Esophagus muscularis mucosa (tissue), 4 donors: ENCODE measurements at places on chromosomes 1 and 21. TPM values are rescaled to one million over a fixed set of nuclear protein-coding genes. Genes with fewer than 3 reads are reported as not detected.

DNA sequence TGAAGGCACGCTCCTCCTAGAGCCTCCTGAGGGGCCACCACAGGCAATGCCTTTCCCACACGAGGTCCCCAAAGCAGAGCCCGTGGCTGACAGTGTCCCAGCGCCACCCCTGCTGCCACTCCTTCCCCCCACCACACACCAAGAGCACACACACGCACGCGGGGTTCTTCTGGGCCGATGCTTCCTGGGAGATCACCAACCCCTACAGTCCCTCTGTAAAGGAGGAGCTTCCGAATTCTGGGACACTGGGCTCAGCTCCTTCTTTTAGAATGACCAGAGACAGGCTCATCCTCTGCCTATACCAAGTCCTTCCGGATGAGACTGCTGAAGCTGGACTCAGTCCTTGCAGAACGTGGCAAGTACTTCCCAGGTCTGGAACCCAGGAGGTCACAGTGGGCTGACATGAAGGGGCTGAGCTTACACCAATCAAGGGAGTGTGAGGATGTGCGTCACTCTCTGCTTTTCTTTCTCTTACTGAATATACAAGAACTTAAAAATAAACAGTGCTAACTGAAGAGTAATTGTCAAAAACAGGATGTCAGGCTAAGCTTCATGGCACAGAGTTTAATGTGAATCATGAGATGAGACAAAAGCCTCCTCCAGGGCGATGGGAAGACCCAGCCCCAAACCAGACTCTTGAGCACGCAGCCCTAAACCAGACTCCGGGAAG is 12.7 kb downstream of the SSU72 start:
- no peak for DNase-seq

DNA sequence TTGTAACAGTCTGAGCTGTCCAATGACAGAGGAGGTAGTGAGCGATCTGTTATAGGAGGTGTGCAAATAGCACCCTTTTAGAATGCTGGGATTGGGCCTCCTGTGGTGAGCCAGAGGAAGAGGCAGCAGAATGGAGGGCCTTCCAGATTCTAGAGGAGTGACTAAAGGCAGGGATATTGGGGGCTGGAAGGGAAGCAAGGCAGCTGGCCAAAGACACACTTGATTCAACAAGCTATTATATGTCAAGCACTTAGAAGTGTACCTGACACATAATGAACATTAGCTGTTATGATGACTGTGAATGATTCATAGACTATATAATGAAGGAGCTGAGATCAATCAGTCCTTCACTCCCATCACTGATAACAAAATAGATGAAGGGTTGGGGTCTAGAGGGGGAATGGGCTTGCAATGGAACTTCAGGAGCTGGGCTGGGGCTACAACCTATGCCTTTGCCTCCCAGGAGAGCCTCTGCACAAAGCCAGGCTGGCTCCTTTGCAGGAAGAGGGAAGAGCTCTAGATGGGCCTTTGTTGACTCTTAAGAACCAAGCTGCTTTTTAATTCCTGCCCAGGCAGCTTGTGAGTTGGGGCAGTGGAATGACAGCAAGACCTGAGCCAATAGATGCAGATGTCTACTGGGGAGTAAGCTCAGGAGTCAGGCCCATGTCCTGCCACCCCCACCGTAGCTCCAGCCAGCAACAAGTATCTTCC is 2.3 kb upstream of the MKNK1 start:
- no peak for DNase-seq

DNA sequence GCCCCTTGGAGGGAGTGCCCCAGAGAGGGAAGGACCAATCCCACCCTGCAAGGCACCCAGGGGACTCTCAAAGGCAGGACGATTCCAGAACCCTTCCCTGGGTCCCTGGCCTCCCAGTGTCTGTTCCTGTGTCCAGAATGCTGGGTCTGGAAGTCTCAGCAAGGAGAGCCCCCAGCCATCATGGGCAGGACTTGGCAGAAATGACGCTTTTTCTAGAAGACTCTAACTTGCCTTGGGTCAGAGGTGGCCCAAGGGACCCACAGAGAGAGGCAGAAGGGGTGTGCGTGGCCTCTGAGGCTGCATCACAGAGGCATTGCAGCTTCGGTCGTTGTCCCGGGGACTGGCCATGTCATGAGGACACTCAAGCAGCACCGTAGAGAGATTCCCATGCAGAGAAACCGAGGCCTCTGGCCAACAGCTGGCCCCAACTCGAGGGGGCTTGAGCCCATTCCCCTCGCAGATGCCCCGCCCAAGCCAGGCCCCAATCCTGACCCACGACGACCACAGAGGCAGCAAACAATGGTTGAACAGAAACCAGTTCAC is 57.8 kb downstream of the WNT9A start:
- DNase-seq = peak; percentile 92

DNA sequence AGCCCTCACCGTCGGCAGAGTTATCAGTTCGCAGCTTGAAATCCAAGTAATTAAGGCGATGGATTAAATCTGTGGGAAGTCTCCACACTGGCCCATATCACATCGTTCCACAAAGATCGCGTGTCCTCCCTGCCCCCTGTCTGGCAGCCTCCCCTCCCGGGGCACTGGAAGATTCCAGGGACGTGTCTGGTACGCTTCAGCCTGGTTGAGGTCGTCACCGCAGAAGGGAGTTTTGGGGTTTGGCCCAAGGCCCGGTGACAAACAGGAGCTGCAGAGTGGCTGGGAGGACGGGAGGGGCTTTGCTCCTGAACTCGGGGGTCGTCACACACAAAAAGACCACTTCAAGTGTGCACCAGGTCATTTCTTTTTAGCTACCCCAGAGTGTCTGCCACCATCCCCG is 51.1 kb downstream of the PRDM16 start:
- no peak for DNase-seq

GRCh38 chr1:46173361-46173856 is 1.5 kb upstream of the TSPAN1 start:
- DNase-seq = no peak

DNA sequence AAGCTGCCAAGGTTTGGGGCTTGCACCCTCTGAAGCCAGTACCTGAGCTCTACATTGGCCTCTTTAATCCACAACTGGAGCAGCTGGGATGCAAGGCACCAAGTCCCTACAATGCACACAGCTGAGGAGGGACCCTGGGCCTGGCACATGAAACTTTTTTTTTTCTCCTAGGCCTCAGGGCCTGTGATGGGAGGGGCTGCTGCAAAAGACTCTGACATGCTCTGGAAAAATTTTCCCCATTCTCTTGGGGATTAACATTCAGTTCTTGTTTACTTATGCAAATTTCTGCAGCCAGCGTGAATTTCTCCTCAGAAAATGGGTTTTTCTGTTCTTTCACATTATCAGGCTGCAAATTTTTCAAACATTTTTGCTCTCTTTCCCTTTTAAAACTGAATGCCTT is 1072.2 kb downstream of the BRINP3 start:
- no peak for DNase-seq

GRCh38 chr1:61839679-61840078 is 97.4 kb downstream of the PATJ start:
- no peak for DNase-seq

- no peak for DNase-seq
These were observed 30.0 kb upstream of the ATP1A1 start for GRCh38 chr1:116343019-116343418.

DNA sequence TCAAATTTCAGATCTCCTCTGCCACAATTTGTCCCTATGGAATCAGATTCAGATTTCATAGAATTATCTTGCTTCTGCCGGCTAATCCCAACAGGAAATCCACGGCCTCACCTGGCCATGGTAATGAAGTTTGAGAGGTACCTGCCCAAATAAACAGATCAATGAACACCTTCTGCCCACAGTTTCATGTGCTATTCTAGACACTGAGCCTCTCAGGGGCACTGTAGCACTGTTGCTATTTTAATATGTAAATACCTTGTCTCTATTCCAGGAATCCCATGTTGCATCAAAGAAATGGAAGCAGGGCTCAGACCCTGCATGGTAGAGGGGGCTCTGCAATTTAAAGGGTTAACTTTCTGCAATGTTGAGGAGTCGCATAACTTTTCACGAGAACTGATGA is 593.1 kb downstream of the PTBP2 start:
- no peak for DNase-seq

LIPI gene
- not detected for total RNA-seq

CSMD2 gene
- total RNA-seq = 0.75 TPM
